ENCODE measurements at places on chromosomes 7 and 10.
A peak's percentile ranks its signal among the peaks of the same experiment; 100 is the strongest.

- DNase-seq: no peak
These were observed 300.0 kb upstream of the SP8 start for GRCh38 chr7:21086688-21087087.

DNA sequence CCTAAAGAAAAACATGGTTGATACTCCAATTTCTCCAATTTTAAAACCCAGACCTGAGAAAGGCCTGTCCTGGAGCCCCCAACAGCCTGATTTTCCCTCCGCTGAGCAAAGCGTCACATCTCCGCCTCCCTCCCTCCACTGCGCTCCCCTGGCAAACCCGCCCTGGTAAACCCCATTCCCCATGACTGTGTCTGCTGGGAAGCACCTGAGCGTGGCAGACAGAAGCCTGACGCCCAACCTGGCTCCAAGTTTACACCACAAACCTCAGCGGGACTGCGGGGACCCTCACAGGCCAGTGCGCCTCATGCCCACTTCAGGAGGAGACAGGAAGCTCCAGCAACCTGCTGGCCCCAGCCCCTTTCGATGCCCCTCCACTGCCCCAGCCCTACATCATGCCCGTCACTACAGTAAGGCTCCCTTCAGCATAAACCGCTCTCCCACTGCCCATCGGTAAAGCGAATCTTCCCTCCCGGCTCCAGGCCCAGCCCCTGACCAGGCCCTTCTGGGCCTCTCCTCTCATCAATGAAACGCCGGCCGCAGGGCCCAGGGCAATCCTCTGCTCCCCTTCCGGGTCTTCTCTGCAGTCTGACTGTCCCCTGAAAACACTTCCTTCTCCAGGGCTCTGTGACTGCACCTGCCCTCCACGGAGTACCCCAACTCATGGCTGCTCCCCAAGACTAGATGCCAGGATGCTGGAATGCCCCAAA is 233.3 kb downstream of the MAD1L1 start:
- DNase-seq: no peak

GRCh38 chr10:113264333-113265131 is 288.3 kb upstream of the HABP2 start:
- no peak for DNase-seq

DNA sequence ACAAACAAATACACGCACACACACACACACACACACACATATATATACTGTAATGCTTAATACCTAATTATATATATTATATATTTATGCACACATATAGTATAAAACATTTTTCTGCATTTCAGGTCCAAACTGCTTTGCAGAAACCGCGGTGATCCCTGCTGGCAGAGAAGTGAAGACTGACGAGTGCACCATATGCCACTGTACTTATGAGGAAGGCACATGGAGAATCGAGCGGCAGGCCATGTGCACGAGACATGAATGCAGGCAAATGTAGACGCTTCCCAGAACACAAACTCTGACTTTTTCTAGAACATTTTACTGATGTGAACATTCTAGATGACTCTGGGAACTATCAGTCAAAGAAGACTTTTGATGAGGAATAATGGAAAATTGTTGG is 138.5 kb downstream of the VWC2 start:
- DNase-seq: no peak

DNA sequence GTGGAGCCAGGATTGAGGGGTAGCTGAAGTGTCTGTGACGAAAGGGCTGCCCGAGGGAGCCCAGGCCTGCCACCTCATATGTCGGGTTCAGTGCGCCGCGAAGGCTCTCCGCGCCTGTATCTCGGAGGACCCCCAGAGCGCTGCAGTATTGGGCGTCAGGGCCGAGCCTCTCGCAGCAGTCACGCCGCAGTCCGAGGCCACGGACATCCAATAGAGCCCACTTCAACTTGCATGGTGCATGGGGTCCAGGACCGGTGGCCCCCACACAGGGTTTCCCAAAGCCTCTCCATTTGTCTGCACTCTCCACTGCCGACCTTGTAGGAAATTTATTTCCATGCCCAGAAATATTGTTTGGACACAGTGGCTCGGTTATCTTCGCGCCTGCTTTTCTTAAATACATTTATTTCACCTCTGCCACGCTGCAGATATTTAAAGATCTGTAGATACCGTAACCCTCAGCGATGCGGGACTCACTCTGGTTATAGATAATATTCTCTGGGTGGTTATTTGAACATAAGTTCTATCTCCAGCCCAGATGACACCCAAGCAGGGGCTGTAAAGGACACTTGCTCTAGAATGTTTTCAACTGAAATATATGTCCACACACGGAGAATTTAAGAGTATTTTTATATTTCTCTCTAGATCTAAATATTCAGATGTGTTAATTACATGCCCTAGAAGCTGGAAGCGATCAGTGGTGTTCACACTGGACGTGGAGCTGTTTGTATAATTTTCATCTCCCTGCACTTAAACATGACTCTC is 5.1 kb upstream of the ZNF503 start:
- no peak for DNase-seq

DNA sequence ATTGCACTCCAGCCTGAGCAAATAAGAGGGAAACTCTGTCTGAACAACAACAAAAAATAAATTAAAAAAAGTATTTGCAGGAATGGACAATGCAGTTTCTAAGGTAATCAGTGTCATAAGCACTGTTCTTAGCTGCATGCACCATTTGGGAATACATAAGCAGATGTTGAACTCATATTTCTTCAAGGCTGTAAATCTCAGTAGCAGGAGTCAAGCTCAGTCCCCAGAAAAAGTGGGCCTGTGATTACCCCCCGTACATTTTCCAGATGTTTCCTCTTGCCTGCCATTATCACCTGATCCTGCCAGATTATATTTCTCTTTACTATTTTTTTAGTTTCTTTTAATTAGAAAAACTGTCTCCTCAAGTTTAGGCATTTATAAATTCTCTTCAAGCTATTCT is 667.6 kb upstream of the ANKRD30A start:
- DNase-seq: no peak

- no peak for DNase-seq
These were observed 247.9 kb downstream of the PTEN start for GRCh38 chr10:88111294-88111693.

- DNase-seq: no peak
These were observed 171.4 kb downstream of the ST7 start for GRCh38 chr7:117124591-117125220.

- no peak for DNase-seq
These were observed 4.8 kb downstream of the FGFR2 start for GRCh38 chr10:121593281-121594075.

GRCh38 chr7:15334536-15335263 is 227.1 kb downstream of the AGMO start:
- DNase-seq: no peak

DNA sequence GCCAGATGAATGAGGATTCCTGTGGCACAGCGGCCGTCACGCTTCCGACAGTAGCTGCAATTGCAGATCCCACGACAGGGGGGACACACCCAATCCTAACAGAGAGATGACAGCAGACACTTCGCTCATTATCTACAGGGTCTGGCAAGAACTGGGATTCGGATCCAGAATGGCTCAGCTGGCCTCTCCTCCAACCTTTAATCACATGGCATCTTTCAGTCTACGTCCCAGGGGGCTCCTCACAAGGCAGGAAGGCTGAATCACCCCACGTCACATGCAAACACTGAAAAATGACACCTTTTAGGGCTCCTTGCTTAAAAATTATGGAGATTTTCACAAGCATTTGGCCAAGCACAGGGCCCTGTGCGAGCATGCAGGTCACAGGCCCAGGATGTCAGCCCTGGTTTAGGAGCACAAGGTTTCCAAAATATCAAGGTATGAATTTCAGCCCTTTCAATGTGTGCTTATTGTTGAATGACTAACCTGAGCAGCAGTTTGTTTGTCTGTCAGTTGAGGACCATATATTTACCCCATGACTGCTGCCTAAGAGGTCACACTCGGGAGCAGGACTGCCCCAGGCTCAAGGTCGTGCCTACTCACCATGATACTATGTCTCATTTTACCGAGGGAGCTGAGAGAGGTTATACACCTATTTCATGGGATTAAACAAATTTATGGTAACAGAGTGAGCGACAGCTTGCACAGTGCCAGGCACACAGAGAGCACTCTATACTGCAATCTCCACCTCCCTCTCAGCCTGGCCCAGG is 42.5 kb downstream of the CDCA7L start:
- DNase-seq: no peak

- DNase-seq: no peak
These were observed at the start of gene NKX2-3 for GRCh38 chr10:99532687-99533495. TSS of gene NKX2-3 (plus strand) at chr10:99532942. CDS start at chr10:99533132, 190 bp downstream.

DNA sequence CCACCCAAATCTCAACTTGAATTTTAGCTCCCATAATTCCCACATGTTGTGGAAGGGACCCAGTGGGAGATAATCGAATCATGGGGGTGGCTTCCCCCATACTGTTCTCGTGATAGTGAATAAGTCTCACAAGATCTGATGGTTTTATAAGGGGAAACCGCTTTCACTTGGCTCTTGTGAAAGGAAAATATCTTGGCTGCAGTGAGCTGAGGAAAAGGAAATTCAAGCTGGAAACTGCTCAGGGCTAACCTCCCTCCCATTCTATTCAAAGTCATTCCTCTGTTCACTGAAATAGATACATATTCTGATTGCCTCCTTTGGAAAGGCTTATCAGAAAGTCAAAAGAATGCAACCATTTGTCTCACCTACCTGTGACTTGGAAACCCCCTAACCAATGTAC is 15.8 kb downstream of the CYCS start:
- DNase-seq: no peak

DNA sequence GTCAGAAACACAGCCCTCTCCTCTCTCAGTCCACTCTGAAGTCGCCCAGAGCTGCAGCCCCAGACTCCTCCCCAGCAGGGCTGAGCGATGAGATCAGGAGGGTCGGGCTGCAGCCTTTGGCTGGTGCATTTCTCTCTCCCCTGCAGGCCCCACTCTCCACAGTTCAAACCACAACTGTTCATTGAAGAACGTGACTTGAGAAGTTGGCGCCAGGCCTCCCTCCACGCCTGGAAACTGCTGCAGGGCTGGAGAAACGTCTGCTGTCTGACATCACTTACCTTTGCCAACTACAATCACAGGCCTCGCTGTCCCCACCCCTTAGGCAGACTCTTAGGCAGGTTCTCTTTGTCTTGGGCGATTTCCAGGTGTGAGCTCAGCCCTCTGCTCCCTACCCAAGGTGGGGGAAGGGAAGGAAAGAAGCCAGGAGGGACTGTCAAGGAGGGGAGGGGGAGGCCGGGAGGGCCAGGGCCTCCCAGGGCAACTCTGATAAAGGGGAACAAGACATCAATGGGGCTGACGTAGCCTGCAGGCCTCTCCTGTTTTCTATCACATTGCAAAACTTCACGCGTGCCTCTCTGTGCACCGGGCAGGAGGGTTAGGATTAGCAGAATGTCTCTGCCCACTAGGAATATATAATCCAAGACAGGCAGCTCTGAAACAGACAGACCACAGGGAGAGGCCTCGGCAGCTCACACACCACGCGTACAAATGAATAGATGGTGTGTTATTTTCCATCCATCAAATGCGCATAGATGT is 32.7 kb downstream of the CALML5 start:
- DNase-seq: no peak

- DNase-seq: no peak
These were observed 599.7 kb downstream of the LRMDA start for GRCh38 chr10:76031099-76031498.

DNA sequence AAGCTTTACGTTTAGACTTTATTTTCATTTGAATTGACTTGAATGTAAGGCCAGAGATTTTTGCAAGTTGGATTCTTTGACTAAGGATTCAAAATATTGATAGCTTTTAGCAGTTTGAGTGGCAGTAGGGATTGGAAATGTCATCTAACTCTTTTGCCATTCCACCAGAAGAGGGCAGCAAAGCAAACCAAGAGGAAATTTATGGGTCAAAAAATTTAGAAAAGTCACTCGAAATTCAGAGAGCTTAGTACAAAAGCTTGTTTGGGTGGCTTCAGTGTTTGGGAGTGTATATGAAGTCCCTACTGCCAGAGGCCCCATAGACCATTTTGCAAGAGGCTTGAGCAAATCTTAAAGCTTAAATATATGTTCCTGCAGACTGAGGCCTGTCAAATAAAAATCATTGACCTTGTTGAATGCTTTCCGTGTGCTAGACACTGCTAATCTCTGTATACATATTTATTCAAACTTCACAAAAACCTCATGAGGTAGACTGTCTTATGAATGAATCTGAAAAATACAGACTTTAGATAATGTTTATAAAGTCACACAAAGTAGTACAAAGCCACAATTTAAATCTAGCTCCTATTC is 44.6 kb upstream of the RSBN1L start:
- no peak for DNase-seq

DNA sequence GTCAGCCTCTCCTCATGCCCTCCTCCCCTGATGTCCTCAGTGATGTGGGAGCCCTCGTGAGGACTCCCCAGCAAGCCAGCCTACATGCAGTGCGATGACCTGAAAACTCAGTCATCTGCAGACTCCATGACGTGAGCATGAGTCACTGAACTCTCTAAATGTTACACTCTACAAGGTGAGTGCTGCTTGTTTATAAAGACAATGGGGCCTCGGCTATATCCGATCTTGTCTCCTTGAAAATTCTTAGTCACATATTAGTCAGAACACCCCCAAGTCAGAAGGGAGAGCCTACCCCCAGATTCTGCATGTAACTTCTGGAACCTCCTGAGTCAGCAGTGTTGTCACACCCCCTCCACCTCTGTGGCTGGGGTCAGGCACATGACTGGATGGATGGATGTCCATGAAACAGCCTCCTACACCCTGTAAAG is 673.8 kb downstream of the INHBA start:
- peak; percentile 80 for DNase-seq

- DNase-seq: no peak
These were observed 31.7 kb downstream of the KCND2 start for GRCh38 chr7:120304674-120305073.

GRCh38 chr10:98370831-98371820 is 43.9 kb downstream of the PYROXD2 start:
- no peak for DNase-seq

DNA sequence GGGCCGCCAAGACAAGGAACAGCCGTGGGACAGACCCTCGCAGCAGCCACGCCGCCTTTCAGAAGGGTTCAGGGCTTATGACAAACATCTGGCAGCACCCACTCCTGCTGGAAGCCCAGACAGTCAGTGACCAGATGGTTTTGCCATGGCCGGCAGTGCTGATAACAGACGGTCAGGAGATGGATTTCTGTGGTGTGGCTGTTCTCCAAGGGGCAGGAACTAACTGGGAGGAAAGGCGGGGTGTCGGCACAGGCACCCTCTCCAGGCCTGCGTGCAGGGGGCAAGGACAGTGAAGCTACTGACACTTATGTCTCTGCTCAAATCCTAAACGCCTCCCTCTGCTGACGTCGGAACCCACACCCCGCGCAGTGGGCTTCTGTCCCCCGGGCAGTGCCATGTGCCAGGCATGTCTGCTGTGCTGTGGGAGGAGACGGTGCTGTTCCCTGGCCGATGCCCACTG is 416.1 kb downstream of the DNAJB6 start:
- DNase-seq: peak; percentile 44

DNA sequence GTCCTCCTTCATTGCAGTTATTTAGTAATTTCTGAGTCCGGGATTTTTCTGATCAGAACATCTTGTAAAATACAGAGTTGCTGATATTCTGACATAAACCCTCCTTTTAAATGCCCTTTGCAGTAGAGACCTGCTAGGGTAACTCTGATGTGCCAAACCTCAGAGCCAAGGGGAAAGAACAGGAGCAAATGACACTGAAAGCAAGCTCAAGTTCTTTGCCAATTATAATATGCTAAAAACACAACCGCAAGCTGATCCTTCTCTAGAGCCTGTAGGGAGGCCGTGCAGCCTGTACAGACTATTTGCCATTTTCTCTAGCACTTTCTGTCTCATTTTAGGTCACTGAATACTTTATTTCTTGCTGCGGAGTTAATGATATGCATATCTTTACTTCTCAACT is 240.4 kb downstream of the CAMK1D start:
- DNase-seq: no peak

- no peak for DNase-seq
These were observed 562.9 kb upstream of the TPK1 start for GRCh38 chr7:145398758-145399157.
